ENCODE measurements at places on chromosomes 12 and 14.

GRCh38 chr12:100823963-100824362, 29.4 kb downstream of the ANO4 start:
- no peak for DNase-seq

DNA sequence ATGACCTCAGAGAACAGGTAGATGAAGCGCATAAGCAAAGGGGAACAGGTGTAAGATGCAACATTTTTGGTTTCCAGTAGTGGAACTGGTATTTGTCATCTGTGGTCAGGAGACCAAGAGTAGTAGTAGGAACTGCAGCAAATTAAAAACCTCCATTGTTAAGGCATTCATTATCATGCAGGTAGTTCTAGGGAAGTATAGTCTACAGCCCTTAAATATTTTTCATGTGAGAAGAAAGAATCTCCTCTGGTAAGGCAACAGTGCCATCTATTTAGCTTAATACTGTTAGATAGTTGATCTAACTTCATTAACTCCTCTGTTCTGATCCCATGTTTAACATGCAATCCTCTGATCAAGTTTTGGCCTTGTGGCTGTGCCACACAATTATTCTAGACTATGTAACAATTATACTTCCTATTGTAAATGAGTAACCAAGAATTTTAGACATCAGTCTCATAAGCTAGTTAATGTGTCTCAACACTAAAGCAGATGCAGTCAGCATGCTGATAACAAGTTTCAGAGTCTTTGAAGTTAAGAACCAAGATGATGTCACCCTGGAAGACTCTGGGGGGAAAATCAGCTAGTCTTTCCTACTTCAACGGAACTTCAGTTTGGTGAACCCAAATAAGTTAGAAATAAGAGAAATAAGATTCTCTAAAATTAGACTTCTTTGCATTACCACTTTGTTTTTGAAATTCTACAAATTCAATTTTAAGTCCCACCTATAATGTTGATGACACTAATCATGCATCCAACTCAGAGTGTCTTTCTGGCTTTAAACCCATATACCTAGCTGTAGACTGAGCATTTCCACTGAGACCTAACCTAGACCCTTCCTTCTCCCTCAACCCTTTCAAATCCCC, 70.9 kb downstream of the STXBP6 start:
- DNase-seq: no peak

GRCh38 chr12:106644335-106645073, 61.7 kb downstream of the RFX4 start:
- DNase-seq: no peak

DNA sequence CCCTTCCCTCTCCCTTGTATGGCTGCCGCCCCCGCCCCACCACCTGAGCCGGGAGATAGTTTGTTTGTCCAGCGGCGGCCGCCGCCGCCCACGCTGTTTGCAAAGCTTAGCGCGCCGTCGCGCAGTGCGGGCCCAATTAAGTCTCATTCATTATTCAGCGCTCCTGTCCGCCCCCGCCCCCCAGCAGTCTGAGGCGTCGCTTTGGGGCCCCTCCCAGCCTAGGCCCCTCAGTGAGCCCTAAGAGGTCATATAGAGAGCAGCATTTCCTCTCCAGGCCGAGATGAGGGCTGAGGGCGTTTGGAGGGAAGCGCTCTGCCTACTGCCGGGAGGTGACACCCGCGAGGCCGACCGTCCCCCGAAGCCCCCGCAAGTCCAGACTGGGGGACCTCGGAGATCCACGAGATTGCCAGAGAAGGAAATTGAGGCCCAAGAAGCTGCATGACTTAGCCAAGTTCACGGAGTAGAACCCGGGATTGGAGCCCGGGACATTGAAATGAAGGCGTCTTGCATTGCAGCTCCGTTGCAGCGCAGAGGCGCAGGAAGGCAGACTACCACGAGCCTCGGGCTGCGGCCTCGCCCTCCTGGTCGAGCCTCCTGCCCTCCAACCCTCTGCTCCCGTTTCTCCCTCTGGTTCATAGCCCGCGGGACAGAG, at the start of gene DNAJC22:
DNAJC22 (plus strand) TSS at position 230 of the 652 bp plus-strand sequence. CDS start 1,985 bp downstream, outside the sequence.
- DNase-seq: peak; percentile 48

GRCh38 chr12:47838286-47838931, 18.7 kb upstream of the HDAC7 start:
- peak; percentile 72 for DNase-seq

DNA sequence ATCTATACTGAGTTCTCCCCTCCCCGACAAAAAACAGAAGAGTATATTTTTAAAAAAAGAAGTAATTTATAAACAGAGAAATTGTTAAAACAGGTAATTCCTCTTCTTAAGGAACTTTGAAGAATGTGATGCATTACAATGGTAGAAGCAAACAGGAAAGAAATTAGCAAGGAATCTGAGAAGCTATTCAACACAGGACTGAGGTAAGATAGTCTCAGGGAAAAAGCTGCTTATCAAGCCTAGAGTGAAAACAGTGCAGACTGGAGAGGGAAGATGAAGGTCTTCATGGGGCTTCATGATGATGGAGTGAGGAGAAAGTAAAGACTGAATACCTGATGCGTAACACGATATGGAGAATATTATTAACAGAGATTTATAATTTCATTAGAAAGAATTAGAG, 880.0 kb downstream of the SLC16A7 start:
- DNase-seq: no peak

DNA sequence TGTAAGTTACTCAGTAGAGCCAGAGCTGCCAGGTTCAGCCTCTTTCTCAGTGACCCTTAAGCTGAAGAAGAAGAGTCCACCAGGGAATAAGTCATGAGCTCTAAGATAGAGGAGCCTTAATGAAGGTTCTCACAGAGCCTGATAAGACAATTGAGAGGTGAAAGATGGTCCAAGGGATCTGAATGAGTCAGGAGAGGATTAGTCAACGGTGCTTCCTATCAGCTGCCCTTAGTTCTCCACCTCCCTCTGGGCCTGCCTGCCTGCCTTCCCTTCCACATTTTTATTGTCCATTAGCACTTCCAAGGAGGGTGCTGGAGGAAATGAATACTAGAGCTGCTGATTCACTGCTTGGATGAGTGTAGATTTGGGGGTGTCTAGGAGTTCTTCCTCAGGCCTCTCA, 161.7 kb upstream of the RMST start:
- DNase-seq: no peak

DNA sequence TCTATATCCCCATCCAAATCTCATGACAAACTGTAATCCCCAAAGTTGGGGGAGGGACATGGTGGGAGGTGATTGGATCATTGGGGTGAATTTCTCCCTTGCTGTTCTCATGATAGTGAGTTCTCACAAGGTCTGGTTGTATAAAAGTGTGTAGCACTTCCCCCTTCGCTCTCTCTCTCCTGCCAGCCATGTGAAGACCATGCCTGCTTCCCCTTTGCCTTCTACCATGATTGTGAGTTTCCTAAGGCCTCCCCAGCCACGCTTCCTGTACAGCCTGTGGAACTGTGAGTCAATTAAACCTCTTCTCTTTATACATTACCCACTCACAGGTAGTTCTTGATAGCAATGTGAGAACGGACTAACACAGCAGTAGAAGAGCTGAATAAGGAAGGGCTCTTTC, 62.6 kb upstream of the VASH1 start:
- DNase-seq: no peak

GRCh38 chr14:57533214-57533613, 39.6 kb upstream of the CCDC198 start:
- no peak for DNase-seq

DNA sequence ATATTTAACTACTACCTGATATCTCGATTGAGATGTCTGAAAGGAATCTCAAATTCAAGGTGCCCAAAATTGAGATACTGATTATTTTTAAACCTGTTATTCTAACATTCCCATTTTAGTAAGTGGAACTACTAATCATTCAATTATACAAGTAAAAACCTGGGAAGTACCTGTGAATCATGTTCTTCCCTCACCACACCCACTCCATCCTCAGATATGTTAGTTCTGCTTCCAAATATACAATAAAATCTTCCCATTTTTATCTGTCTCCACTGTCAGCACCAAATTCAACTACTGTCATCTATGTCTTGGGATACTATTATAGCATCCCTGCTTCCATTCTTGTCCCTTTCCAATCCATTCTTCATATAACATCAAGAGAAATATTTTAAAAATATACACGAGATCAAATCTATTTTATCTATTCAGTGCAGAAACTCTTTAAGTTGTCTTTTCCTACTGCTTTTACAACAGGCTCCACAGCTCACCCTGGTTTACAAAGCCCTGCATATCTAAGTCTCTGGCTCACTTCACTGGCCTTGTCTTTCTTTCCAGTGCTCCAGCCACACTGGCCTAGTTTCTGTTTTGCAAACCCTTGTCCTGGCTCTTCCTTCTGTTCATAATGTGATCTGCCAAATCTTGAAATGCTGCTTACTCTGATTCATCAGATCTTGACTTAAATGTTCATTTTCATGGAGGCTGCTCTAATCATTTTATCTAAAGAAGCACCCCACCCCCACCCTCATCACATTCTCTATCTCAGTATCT, 122.3 kb downstream of the PTPRR start:
- DNase-seq: no peak

DNA sequence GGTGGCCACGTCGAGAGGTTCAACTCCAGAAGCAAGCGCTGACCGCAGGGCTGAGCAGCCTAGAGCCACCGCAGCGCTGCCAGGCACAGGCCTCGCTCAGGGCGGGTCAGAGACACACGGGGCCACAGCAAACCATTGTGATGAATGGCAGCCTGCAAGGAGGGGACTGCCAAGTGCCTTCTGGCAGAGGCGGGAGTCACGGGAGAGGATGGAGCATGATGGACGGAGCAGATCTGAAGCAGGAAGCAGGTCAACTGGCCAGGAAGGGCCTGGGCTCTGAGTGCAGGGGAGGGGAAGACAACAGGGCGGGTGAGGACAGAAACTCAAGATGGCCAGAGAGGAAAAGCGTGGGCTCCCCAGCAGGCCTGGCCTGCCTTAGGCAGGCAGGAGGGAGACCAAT, 49.8 kb downstream of the CDC42BPB start:
- no peak for DNase-seq

DNA sequence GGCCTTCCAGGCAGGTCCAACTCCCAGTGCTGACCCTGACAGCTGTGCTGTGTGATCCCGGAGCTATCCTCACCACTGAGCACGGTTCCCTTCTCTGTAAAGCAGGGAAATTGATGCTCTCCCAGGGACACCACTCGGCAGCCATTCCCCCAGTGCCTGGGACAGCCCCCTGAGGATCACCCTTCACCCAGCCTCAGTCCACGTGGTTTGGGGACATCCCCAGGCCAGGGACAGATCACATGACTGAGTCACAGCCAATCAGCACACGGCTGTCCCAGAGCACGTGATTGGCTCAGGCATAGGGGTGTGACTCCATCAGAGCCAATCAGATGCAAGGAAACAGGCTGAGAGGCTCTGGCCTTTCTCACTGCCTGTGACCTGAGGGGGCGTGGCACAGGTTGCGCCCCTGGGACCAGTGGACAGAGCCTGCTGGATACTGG, 68.8 kb upstream of the SFSWAP start:
- peak; percentile 27 for DNase-seq

- no peak for DNase-seq
Measured at GRCh38 chr12:94430304-94430703, 29.4 kb downstream of the CEP83 start.

DNA sequence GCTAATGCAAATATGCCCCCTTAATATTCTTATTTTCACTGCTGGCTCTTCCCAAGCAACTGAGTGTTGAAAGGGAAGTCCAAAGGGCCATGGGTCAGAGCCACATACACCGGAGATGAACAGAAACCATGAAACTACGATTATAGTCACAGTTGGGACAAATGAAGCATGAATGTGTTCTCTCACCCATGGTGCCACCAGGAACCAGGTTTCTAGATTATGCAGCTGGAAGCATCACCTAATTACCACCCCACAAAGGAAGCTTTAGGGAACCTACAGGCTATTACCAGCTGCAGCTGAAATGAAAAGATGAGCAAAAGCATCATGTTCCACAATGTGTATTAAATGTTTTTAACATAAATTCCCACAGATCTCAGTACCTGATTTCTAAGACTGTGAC, 15.4 kb downstream of the TMTC1 start:
- DNase-seq: no peak

DNA sequence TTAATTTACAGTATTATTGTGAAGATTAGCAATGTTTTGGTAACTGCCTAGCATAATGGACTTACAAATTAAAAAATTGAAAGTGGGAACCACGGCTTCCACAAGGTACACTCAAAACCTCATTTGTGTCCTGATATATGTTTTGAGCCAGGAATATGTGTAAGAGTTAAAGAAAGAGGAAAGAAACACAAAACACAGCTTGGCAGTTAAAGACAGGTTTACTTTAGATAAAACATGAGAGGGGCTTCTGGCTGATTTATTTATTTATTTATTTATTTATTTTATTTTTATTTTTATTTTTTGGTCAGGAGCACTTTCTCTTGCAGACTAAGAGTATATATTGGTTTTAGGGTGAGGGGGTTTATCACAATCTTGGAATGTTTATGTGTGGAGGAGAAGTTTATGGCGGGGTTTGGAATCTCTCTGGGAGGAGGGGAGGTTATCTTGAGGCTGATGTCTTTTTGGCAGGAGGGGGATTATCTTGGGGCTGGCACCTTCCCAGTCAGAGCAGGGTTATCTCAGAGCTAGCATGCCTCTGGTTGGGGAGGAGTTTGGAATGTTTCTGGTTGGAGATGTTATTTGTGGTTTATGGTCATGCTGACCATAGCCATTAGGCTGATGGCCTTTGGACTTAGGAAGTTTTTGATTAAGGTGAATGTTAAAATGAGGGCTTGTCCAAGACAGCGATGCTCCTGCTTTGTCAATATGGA, 436.7 kb downstream of the DAD1 start:
- no peak for DNase-seq

DNA sequence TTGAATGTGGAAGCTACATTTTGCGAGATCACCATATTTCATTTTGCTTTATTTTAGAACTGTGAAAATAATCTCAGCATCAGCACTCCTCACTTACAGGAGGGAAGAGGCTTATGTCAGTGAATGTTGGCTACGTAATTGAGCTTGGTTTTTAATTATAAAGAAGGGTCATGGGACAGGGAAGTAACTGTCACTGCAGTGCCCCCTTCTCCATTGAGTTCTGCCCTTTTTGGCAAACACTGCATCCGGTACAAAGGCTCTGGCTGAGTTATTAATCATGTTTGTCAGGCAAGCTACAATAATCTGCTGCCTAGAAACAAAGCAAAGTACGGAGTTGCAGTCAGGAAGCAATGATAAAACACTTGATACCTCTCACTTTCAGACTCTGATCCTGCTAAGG, 546.7 kb downstream of the SNAPC1 start:
- no peak for DNase-seq

- peak; percentile 62 for DNase-seq
Measured at GRCh38 chr14:91417983-91418386, 365 bp upstream of the CCDC88C start.

DNA sequence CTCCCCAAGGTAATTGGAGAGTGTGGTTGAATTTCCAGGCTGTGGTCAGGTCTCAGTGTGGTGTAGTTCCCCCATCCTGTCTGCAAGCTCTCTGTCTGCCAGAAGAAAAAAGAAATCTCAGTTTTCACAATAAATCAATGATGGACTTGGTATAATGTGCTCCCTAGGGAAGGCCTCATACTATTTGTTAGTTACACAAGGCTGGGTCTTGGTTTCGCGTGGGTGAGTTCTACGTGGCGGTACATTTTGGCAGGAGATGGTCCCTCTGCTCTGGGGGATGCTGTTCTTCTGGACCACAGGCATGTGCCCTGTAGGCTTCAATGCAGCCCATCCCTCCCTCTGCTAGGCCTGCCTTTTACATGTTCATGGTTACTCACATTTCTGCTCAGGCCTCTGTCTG, 206.4 kb upstream of the PELI2 start:
- no peak for DNase-seq

Data from HEK293T (cell line).